ENCODE measurements at places on chromosomes 16 and 17.

- no peak for DNase-seq
These were observed 2.2 kb downstream of the ALDOC start for GRCh38 chr17:28574526-28574925.

DNA sequence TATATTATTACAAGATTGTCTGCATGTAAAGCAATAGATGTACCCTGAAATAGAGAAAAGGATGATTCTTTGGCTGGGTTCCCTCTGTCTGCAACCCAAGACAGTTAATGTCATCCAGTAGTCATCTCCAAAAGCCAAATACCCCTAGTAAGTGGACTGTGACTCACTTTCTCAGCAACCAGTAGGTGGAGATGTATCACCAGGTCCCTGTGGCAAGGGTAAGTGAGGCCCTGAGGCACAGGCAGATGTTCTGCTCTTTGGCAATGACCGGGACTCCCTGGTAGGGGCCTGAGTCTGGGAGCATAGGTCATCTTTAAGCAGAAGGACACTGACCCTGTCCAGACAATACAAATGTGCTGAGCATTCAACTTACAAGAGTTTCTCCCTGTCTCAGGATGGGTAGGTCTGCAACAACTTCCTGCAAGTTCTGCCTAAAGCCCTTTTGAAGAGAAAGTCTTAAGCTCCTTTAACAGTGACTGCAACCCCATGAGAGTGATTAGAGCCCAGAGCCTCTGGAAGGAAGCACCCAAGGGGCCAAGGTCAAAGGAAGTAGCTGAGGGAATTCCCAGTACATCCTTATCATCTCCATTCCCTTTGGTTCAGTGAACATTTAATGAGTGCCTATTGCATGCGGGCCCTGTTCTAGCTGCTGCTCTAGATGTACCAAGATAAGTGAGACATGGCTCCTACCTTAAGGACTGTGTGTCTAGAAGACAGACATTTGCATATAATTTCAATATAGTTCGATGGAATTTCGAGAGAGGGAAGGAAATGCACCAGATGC lies 31.9 kb downstream of the PMP22 start:
- DNase-seq, result no peak

GRCh38 chr16:2912330-2913199 lies 834 bp downstream of the FLYWCH1 start:
- peak; percentile 31 for DNase-seq

GRCh38 chr17:49528966-49529365 lies 33.9 kb downstream of the NGFR start:
- no peak for DNase-seq

GRCh38 chr17:55784666-55785065 lies 33.8 kb downstream of the PCTP start:
- DNase-seq, result no peak

Data from stimulated activated CD4-positive, alpha-beta T cell treated with anti-CD3 and anti-CD28 coated beads, Interleukin-12 subunit alpha, Interleukin-12 subunit beta, amount 100 ng/mL, for 4 hours (primary cell).